IMR-90 (cell line): ENCODE measurements at places on chromosomes 7 and 10. TPM values are rescaled to one million over a fixed set of nuclear protein-coding genes. Genes with fewer than 3 reads are reported as not detected.

DNA sequence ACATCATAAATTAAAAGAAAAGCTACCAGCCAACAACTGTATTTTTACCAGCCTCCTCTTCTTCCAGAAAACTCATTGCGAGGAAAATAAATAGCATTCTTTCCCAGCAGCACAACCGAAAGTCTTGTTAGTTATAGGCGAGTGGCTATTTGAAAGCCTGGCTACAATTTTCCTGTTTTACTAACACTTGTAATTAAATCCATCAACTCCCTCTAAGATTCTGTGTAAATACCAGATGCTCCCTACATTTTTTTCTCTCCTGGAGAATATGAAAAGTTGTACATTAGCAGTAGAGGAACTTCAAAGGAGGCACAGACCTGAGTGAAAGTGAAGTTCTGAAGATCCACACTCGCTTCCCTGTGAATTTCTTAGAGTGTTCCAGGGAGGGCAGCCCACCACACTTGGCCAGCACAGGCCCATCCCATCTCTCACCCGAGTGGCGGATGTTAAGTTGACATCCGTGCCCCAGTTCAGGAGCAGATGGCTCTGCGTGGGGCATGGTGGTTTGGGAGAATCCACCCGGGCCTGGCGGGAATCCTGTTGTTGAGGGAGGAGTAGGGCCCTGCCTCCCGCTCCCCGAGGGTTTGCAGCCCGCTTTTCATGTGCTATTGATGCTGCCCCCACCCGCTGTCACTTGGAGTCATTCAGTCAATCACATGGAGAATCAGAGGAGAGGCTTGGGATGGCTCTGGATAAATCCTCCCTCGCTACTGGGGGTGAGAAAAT lies 451.0 kb upstream of the GALNT17 start:
- DNase-seq, result no peak

DNA sequence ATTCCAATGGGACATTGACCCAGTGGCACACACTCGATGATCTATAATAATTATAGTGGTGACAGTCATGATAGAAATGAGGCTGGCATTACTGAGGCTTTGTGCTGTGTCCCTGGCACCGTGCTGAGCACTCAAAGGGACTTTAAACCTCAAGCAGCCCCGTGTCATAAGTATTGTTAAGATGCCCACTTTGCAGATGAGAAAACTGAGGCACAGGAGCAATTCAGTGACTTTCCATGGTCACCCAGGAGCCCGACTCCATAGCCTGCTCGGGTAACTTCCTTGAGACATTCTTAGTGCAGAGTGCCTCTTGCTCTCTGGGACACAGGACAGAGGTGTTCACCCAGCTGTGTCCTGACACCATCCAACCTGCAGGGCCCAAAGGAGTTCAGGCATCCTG lies 152.6 kb downstream of the C10orf105 start:
- no peak for DNase-seq

DNA sequence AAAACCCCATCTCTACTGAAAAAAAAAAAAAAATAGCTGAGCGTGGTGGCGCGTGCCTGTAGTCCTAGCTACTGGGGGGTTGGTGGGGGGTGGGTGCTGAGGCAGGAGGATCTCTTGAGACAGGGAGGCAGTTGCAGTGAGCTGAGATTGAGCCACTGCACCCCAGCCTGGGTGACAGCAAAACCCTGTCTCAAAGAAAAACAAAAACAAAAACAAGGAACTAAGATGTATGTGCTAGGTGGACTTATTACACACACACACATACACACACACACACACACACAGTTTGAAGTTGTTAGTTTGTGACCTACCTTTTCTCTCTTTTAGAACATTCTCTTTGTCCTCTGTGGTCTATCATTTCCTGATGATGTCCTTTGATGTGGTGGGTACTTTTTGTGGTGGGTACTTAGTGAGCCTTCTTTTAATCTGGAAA lies 53.5 kb downstream of the EXOC6 start:
- no peak for DNase-seq

DNA sequence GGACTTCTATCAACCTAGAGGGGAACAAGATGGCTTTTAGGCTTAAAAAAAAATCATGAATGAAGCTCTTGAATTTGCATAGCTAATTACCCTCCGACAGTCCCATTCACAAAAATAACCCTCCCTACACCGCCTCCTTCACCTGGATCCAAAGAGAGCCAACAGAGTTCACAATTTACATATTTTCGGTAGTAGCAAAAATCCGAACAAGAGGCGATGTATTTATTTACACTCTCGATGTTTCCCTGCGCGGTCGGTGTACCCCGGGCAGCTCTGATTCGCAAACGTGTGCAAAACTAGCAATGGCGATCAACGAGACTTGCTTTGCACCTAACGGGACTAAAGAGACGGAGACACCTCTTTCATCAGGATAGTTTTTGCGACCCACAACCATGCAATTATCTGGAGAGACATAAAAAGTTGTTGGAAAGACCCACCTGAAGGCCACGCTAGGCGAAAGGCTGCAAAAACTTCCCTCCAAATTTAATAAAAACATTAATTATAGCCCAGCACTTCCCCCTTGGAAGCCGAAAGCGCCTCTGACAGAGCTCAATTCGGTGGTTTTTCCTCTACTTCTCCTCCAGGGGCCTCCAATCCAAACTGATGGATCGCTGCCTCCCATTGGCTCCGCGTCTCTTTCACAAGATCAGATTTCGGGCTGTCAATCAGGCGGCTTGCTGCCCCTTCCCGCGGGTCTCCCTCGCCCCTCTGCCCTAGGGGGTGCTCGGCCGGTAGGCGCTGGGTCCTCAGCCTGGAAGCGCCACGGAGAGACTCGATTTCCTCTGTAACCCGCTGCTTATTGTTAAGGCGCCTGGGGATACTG lies at the start of gene ETV1:
TSS of gene ETV1 (minus strand) at position 541 of the 823 bp plus-strand sequence. CDS start 614 bp downstream, outside the sequence.
- peak; percentile 60 for DNase-seq

- DNase-seq, result no peak
These were observed 128.2 kb downstream of the AKR1D1 start for GRCh38 chr7:138204285-138204981.

AMPH gene
- 3.9 and 4.2 TPM in 2 replicates for total RNA-seq

DLX6 gene
- not detected in 2 replicates for total RNA-seq
